NCI-H446 (cell line): ENCODE measurements at places on chromosomes 12 and 14.

DNA sequence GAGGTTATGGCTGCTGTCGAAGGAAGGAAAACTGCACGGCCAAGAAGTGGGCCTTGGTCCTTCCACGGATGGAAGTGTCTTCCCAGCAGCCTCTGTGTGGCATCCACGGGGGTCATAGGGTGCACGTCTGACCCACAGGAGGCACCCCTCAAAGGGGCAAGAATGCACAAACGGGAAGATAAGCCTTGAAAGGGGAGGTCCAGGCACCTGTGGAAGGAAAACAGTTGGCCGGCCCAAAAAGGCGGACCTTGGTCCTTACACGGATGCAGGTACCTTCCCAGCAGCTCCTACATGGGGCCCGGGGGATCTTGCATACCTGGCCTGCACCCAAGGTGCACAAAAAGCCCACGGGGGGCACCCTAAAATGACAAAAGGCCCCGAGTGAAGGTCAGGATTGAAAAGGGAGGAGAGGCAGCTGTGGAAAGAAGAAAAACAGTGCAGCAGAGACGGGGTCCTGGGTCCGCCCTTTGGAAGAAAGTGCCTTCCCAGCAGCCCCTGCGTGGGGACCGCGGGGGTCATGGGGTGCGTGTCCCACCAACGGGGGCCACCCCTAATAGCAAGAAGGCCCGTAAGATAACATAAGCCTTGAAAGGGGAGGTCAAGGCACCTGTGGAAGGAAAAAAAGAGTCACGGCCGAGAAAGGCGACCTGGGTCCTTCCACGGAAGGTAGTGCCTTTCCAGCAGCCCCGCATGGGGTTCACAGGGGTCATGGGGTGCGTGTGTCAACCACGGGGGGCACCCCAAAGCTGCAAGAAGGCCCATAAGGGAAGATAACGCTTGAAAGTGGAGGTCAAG, 276.1 kb downstream of the ALG10 start:
- no peak for DNase-seq

- DNase-seq, result no peak
Measured at GRCh38 chr14:92341791-92342190, 18.8 kb downstream of the SLC24A4 start.

- DNase-seq, result no peak
Measured at GRCh38 chr12:93005928-93006392, 76.9 kb upstream of the EEA1 start.

- no peak for DNase-seq
Measured at GRCh38 chr14:36928432-36928831, 244.0 kb downstream of the SLC25A21 start.

DNA sequence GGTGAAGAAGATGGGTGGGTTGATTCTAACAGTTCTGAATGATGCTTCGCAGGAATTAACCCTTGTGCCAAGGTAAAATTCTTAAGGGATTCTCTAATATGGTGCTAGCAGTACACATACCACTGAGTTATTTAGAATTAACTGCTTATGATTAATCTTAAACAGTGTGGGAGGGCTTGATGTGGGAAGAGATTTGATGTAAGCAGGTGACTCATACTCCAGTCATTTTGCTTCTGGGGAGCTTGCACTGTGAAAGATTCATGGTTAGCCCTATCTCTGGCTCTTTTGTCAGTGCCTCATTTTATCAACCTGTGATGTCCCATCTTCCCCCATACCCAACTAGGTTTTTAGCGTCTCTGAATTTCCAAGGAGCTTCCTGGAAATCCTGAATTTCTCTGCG, 83.8 kb downstream of the NRXN3 start:
- no peak for DNase-seq
